ENCODE measurements at places on chromosomes 5 and 9.
A peak's percentile ranks its signal among the peaks of the same experiment; 100 is the strongest.

GRCh38 chr5:60851626-60852025 is 7.6 kb upstream of the ELOVL7 start:
- no peak for DNase-seq

GRCh38 chr9:24011009-24011717 is 185.1 kb upstream of the ELAVL2 start:
- no peak for DNase-seq

GRCh38 chr9:92324431-92324830 is 719 bp downstream of the NOL8 start:
- no peak for DNase-seq

- no peak for DNase-seq
Measured at GRCh38 chr5:158198636-158199035, 339.7 kb upstream of the CLINT1 start.

- no peak for DNase-seq
Measured at GRCh38 chr5:160547061-160547460, 125.4 kb downstream of the PTTG1 start.

GRCh38 chr9:112753725-112754124 is 3.2 kb downstream of the SNX30 start:
- DNase-seq, result no peak

DNA sequence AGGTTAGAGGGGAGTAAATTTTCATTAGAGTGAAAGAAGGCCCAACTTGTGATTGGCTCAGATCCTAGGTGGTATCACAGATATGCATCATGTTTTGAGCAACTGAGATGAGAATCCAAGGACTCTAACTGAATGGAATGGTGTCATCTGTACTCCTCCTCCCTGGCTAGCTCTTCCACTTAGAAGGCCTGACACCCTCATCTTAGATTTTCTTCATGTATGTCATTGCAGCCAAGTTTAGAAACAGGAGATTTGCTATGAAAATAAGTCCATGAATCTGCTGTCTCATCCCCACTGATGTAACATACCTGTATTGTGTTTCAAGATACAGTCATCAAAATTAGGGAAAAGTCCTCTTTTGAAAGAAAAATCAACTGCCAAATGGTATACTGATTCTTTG is 54.4 kb downstream of the ITGA1 start:
- no peak for DNase-seq

DNA sequence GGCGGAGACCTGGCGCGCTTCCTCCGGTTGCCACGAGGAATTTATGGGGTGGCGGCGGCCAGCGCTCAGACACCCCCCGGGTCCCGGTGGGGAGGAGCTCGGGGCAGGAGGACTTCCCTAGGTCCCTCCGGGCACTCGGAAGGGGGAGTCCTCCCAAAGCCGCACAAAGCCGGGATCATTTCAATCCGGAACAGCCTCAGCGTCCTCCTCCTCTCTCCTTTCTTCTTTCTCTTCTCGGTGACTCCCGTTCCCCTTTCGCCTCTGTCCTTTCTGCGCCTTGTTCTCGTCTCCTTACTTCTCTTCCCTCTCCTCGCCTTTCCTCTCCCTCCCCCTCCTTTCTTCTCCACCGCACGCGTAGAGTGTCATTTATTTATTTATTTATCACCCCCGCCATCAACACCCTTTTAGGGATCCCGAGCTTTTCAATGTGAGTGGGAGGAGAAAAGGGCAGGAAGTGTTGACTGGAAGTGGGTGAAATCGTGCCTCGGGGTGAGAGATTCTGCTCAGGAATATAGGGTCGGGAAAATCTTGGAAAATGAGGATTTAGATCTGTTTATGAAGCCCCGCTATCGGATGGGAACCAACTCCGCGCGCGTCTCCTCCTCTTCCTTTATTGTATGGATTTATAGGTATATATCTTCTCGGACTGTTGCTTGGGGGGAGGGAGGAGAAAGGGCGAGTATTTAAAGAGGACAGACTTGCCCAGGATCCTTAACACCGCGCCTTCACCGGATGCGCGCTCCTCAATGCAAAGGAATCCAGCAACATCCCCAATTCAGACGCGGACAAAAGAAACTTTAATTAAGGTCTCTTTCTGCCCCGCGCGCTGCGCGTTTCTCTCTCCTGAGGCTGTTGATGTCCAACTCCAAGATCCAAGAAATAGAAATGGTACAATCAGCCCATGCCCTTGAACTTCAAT is 2.0 kb upstream of the ZNF462 start:
- no peak for DNase-seq

DNA sequence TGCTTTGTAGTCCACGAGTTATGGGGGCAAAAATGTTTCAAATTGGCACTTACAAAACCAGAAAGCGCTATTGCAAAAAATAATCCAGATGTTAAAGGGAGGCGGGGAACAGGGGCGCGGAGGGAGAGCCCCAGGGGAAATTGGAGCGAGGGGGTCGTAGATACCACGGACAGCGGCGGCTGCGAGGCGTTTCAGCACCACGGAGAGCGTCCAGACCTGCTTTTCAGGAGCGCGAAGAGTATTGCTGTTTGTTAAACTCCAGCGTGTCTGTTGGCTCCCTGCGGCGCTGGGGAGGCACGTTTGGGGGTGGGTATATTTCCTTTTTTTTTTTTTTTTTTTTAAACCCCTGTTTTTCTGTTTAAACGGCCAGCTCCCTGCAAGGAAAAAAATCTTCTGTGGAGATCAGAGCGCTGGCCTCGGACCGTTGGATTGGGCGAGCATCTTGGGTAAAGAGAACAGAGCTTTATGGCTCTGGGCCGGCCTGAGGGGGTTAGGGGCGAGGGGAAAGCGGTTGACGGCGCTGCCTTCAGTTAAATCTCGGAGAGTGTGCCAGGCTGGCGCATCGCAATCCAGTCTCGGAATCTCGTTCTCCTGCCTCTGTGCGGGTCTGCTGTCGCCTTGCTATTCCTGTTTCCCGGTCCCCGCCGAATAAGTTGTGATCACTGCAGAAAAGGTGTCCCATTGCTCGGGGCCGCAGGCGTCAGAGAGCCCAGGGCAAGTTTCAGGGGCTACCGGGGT is at the start of gene GLRA1:
Gene GLRA1 (minus strand): TSS at position 288 of the 738 bp plus-strand sequence. CDS start 302 bp downstream, outside the sequence.
- peak; percentile 71 for DNase-seq

DNA sequence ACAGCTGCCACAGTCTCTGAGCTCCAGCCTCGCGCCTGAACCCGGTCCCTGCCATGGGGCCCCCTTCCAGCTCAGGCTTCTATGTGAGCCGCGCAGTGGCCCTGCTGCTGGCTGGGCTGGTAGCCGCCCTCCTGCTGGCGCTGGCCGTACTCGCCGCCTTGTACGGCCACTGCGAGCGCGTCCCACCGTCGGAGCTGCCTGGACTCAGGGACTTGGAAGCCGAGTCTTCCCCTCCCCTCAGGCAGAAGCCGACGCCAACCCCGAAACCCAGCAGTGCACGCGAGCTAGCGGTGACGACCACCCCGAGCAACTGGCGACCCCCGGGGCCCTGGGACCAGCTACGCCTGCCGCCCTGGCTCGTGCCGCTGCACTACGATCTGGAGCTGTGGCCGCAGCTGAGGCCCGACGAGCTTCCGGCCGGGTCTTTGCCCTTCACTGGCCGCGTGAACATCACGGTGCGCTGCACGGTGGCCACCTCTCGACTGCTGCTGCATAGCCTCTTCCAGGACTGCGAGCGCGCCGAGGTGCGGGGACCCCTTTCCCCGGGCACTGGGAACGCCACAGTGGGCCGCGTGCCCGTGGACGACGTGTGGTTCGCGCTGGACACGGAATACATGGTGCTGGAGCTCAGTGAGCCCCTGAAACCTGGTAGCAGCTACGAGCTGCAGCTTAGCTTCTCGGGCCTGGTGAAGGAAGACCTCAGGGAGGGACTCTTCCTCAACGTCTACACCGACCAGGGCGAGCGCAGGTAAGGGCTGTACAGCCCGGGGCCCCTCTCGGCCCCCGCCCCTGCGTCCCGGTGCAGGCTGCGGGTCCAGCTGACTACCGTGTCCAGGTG is 509 bp downstream of the LVRN start:
- DNase-seq, result no peak

DNA sequence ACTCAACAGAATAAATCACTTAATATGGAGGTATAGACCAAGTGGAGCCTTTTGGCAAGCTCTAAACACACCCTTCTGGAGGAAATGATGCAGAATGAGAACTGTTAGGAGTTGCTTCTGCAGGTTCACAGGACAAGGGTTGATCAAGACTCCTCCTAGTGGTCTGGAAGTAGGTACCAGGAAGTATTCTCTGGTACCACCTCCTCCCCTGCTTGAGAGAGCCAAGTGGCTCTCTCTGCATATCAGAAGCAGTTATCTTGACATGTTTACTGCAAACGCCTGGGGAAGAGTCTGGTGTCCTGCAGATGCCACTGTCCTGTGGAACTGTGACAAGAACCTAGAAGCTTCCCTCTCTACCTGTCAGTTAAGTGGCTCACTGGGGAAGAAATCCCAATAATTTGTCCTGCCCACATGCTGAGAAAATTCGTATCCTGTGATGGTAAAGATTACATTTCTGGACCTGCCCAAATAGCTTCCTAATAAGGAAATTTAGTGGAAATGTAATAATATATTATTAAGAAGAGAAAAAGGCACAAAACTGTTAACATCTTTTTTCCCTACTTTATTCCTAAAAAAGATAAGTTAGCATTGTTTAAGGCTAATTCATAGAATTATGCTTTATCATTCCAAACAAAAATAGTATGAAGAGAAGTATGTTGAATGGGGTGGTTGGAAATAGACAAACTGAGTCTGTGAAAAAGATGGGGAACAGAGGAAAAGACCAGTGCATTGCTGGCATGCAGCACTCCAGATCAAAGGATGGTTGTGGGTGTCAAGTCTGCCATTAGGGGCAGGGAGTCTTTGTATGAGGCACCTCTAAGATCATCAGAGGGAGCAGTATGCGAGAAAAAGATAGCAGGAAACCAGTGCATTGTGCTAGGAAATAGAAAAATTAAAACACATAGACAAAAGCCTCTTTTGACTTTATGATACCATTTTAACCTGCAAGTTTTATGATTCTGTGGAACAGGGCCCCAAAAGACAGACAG is 118.8 kb downstream of the CDC42SE2 start:
- peak; percentile 72 for DNase-seq

GRCh38 chr9:69476016-69476415 is 151.0 kb downstream of the ENTREP1 start:
- no peak for DNase-seq

GRCh38 chr9:3177936-3178335 is 334.0 kb upstream of the PUM3 start:
- DNase-seq, result no peak

DNA sequence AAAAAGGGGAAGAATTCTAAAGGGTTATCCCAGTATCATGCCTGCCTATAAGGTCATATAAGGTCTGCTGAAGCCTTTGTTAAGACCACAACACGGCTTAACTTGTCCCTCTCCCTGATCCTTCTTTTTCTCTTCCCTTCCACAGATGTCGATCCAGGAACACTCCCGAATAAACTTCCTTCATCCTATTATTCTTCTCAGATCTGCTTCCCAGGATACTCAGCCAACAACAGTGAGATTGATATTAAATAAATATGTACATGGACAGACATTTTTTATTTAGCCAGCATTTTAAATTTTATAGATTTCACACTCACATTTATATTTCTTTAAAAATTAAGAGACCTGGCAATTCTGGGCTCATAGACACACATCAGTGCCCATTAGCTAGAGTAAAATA is 44.1 kb downstream of the DPYSL3 start:
- DNase-seq, result no peak

DNA sequence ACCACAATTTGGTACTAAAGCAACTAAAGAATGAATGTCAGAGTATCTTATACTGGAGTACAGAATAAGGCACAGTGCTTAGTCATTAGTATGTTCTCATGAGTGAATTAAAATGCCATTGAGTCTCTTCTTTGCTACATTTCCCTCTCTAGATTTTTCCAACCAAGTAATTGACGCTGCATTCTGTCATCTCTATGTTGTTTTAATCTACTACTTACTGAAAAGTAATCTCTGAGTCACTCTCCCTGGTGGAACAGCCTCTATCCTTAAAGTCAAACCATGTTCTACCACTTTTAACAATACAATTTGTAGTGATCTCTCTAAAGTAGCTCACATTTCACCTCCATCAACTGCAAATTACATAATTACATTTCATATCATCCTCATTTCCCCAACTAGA is 495.1 kb downstream of the CDH18 start:
- DNase-seq, result no peak

DNA sequence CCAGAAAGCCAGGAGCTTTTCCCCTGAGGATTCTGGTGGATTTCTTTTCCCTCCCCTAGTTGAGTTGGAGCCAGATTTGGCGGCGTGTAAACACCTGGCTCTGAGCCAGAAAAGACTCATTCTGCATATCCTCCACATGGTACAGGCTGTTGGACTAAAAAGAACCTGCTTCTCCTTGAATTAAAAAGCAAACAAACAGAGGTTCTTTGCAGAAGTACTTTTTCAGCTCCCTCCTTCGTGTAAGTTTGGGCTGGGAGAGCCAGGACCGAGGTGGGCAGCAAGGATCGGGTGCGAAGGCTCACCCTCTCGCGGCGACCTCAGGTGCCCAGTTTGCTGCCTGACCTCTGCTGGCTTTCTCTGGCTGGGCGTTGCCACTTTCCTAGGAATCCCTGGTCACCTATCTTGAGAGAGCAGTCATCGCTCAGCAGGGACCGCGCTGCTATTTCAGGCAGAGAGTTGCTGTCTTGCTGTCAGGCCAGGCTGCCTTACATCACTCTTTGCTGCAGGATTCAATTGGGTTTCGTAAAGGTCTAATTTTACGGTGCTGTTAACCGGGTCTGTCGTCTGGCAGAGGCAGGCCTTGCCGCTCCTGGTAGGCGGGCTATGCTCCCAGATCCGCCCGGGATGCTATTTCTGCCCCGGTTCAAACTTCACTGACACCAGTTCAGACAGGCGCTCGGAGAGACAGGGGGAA is 3.2 kb downstream of the PAPPA start:
- no peak for DNase-seq

GRCh38 chr9:19650312-19650711 is 138.5 kb downstream of the SLC24A2 start:
- DNase-seq, result no peak

DNA sequence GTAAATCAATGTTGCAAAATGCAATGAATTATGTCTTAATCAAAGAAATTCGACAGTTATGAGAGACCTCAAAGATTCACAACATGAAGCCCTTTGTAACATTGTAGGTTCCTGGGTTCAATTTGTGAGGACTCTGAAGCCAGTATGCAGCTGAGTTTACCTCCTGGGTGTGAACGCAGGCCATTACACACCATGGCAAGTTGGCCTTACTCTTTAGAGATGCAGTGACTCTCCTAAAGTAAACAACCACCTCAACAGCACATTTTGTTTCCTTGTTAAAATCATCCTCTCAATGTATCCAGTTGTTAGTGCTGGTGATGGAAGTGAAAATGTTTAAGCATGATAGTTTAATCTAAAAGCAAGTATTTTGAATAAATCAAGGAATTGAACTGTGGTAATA is 73.8 kb downstream of the JAKMIP2 start:
- no peak for DNase-seq

DNA sequence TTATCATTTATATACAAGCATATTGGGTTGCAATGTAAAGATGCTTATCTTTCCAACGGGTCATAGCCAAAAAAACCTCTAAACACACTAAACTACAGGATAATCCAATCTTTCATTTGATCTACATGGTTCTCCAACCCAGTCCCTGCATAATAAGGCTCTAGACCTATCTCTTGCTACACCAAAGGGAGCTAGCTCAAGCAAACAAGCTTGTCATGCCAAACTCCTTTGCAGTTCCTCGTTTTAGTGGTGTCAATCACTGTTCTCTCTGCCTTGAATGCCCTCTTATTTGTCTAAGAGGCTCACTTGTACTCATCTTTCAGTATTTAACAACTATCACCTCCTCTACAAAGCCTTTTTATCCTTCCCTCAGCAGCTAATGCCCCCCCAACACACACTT is 5.6 kb downstream of the HOMER1 start:
- DNase-seq, result no peak

Measured in activated effector memory CD4-positive, alpha-beta T cell treated with anti-CD3 and anti-CD28 coated beads, Interleukin-2, amount 50 U/mL, for 16 hours (primary cell).